H9 (cell line): ENCODE measurements at places on chromosomes 11 and 22. TPM values are rescaled to one million over a fixed set of nuclear protein-coding genes. Genes with fewer than 3 reads are reported as not detected.

DNA sequence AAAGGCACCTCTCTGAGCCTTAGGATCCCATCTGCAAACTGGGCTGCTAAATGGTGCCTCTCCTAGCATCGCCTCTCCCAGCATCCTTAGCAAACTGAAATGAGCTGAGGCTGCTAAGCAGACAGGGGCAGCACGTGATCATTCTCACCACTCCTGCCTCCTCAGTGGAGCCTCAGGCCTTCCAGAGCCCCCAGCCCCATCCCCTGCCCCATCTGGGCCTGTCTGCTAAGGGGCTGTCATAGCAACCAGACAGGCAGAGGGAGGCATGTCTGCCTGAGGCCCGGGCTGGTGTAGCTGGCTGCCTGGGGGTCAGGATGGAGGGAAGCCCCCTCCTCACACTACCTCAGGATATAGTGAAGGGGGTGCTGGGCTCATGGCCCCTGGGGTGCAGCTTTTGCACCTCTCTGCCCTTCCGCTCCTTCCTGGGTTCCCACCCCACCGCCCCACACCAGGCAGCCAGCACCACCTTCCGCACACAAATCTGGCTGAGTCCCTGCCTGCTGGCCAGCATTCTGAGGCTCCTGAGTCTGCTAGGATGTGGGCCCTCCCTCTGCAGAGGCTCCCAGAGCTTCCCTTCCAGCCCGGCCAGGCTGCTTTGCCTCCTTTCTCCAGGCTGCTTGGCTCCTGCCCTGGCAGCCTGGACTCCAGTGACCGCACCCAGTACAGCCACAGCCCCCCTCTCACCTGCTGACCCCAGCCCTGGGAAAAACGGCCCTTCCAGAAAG is 47.5 kb upstream of the TTLL12 start:
- H3K4me1 ChIP-seq: no peaks in the 10 kb centered on the region
- no peaks in the 10 kb centered on the region for H3K27me3 ChIP-seq
- H3K4me3 ChIP-seq: no peak overlapping the region
- DNase-seq: no peak

- H3K4me3 ChIP-seq: peak overlapping the region; percentile 90
- H3K27me3 ChIP-seq: no peaks in the 10 kb centered on the region
- DNase-seq: peak; percentile 41
- peaks cover 10% of the 10 kb centered on the region; the same call in 2 of the 3 replicates for H3K36me3 ChIP-seq
- H3K4me1 ChIP-seq: peaks cover 21% of the 10 kb centered on the region
Observed at GRCh38 chr11:19777377-19778102, 64.9 kb downstream of the NAV2 start.

DNA sequence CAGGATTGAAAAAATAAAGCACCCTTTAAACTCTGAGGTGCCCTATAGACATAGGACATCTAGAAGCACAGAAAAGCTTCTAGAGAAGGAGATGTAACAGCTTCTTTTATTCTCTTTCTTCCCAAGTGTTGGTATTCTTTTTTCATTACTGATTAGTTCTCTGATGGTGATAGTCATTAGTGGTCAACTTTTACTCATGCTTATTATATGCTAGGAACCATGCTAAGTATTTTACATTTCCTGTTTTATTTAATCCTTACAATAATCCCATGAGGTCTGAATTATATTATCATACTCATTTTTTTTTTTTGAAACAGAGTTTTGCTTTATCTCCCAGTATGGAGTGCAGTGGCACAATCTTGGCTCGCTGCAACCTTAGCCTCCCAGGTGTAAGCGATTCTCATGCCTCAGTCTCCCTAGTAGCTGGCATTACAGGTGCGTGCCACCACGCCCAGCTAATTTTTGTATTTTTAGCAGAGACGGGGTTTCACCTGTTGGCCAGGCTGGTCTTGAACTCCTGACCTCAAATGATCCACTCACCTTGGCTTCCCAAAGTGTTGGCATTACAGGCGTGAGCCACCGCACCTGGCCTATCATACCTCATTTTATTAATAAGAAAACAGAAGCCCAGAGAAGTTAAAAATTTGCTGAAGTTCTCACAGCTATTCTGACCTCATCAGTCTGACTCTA is 3.0 kb downstream of the C11orf52 start:
- no peak overlapping the region for H3K4me3 ChIP-seq
- no peak overlapping the region for H3K27ac ChIP-seq
- peaks cover 3% of the 10 kb centered on the region; the same call in 1 of the 2 replicates for H3K4me1 ChIP-seq
- no peak for DNase-seq
- no peaks in the 10 kb centered on the region for H3K27me3 ChIP-seq
- H3K36me3 ChIP-seq: no peaks in the 10 kb centered on the region

P2RX6 gene
- not detected in 2 replicates for total RNA-seq

GLB1L2 gene
- total RNA-seq: 2.0 and 2.4 TPM in 2 replicates

GRCh38 chr11:44684859-44685281 is 41.9 kb upstream of the TSPAN18 start:
- no peak overlapping the region for H3K4me3 ChIP-seq
- no peak overlapping the region for H3K27ac ChIP-seq
- no peaks in the 10 kb centered on the region for H3K36me3 ChIP-seq
- peaks cover 6% of the 10 kb centered on the region; the same call in 1 of the 2 replicates for H3K4me1 ChIP-seq

RBMXL2 gene
- not detected in 2 replicates for total RNA-seq

GRCh38 chr11:129458756-129459535 is 83.3 kb downstream of the BARX2 start:
- no peak overlapping the region for H3K4me3 ChIP-seq
- H3K27me3 ChIP-seq: no peaks in the 10 kb centered on the region
- H3K36me3 ChIP-seq: no peaks in the 10 kb centered on the region
- peaks cover 4% of the 10 kb centered on the region; the same call in 1 of the 2 replicates for H3K4me1 ChIP-seq
- no peak for DNase-seq
- H3K27ac ChIP-seq: no peak overlapping the region

- H3K4me1 ChIP-seq: no peaks in the 10 kb centered on the region
- H3K4me3 ChIP-seq: no peak overlapping the region
- H3K27me3 ChIP-seq: no peaks in the 10 kb centered on the region
- H3K27ac ChIP-seq: no peak overlapping the region
- no peak for DNase-seq
Observed at GRCh38 chr11:96798445-96798844, 408.6 kb downstream of the JRKL start.

KCTD14 gene
- 12.5 and 13.8 TPM in 2 replicates for total RNA-seq

- no peak overlapping the region for H3K27ac ChIP-seq
- DNase-seq: peak; percentile 79
- H3K4me1 ChIP-seq: peaks cover 16% of the 10 kb centered on the region; the same call in 1 of the 2 replicates
- no peaks in the 10 kb centered on the region for H3K27me3 ChIP-seq
- H3K36me3 ChIP-seq: no peaks in the 10 kb centered on the region
- peak overlapping the region; percentile 35 for H3K4me3 ChIP-seq
Observed at GRCh38 chr11:128784059-128784804, 82.9 kb downstream of the KCNJ1 start.

DNA sequence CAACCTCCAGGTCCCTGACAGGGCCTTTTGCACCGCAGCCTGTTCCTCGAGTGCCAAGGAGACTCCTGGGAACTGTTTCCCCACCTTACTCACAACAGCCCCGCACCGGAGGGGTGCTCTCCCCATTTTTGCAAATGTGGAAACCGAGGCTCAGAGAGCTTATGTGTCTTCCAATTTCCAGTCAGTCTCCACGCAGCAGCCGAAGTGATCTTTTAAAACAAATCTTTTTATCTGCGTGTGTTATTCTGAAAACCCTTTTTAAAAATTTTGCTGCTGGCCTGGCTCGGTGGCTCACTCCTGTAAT is 409 bp upstream of the TMEM134 start:
- H3K27me3 ChIP-seq: peaks cover 3% of the 10 kb centered on the region; the same call in 1 of the 2 replicates
- H3K36me3 ChIP-seq: peaks cover 4% of the 10 kb centered on the region
- H3K4me3 ChIP-seq: peak overlapping the region; percentile 74

DNA sequence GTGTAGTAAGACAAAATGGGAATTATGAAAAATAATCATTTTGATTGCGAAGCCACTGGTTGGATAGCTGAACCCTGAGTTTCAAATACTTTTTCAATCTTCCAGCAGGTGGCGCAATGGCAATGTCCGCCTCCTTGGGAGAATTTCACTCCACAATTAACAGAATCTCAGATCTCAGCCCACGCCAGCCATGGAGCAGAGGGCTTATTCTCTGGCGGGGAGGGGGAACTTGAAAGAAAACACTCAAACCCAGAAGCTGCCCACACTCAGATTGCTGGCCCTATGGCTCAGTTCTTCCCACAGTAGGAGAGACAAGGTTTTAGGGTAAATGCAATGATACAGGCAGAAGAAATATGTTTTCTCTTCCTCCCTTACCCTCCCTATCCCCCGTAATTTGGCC is 38.7 kb upstream of the RCN1 start:
- no peak overlapping the region for H3K27ac ChIP-seq
- H3K36me3 ChIP-seq: no peaks in the 10 kb centered on the region; the same call in 2 of the 3 replicates
- no peak overlapping the region for H3K4me3 ChIP-seq
- peak; percentile 35 for DNase-seq

PITPNM1 gene
- total RNA-seq: 43.5 and 50.1 TPM in 2 replicates

GRCh38 chr11:77590194-77590782 is 535 bp downstream of the AQP11 start:
- peak; percentile 62 for DNase-seq
- no peaks in the 10 kb centered on the region; the same call in 1 of the 2 replicates for H3K27me3 ChIP-seq

GRCh38 chr11:24153337-24153736 is 343.5 kb upstream of the LUZP2 start:
- H3K4me1 ChIP-seq: no peaks in the 10 kb centered on the region
- H3K27ac ChIP-seq: no peak overlapping the region
- H3K27me3 ChIP-seq: no peaks in the 10 kb centered on the region
- H3K36me3 ChIP-seq: no peaks in the 10 kb centered on the region
- no peak overlapping the region for H3K4me3 ChIP-seq

DNA sequence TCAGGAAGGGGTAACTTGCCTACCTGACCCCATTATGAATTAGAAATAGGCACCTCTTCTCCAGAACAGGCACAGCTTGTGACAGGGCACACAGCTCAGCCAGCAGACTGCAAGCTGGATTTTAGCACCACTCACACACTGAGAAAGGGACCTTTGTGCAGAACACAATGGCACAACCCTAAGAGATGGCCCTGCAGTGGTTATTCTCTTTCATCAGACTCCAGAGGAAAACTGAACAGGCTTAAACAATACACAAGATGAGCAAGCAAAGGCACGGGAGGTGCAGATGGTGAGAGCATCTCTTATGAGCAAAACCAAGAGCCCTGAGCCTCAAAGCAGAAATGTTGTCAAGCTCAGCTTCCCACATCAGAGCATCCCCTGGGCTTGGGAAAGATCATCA is 93.8 kb upstream of the LRRC55 start:
- no peak overlapping the region for H3K4me3 ChIP-seq
- no peaks in the 10 kb centered on the region for H3K27me3 ChIP-seq
- H3K4me1 ChIP-seq: peaks cover 4% of the 10 kb centered on the region; the same call in 1 of the 2 replicates
- no peaks in the 10 kb centered on the region for H3K36me3 ChIP-seq
- DNase-seq: no peak

MRGPRE gene
- total RNA-seq: not detected in 2 replicates

GRCh38 chr11:132318421-132319157 is 948.2 kb downstream of the NTM start:
- H3K27ac ChIP-seq: no peak overlapping the region
- H3K4me1 ChIP-seq: no peaks in the 10 kb centered on the region
- H3K4me3 ChIP-seq: no peak overlapping the region
- no peaks in the 10 kb centered on the region for H3K27me3 ChIP-seq

- no peak overlapping the region for H3K4me3 ChIP-seq
- H3K27me3 ChIP-seq: no peaks in the 10 kb centered on the region
- H3K27ac ChIP-seq: no peak overlapping the region
- no peaks in the 10 kb centered on the region for H3K36me3 ChIP-seq
Observed at GRCh38 chr11:131498631-131499160, 128.3 kb downstream of the NTM start.

DDTL gene
- not detected in 2 replicates for total RNA-seq
